A172 (cell line): ENCODE measurements at places on chromosomes 16 and 17.

GRCh38 chr16:81514041-81514559 is 69.5 kb downstream of the CMIP start:
- no peak for DNase-seq

GRCh38 chr16:59573528-59574271 is 839.6 kb upstream of the GOT2 start:
- DNase-seq, result no peak

DNA sequence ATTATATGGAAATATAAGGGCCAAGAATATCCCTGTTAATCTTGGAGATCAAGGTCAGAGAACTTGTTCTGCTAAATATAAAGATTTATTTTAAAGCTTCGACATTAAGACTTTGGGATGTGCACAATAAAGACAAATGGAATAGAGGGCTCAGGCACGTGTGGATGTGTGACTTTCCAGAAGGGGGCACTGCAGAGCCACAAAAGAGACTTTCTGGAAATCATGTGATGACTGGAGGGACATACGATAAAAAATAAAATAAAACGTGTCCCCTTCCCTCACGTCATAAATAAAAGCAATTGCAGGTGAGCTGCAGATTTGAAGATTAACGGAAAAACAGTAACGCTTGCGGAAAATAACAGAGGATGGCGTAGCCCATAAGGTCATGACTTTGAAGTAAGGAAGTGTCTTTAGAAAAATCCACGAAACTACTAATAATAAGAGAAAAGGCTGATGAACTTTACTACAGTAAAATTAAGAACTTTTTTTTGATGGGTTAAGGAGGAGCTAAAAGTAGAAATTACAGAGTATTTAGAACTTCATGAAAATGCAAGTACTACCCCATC is 9.4 kb upstream of the ENGASE start:
- no peak for DNase-seq

DNA sequence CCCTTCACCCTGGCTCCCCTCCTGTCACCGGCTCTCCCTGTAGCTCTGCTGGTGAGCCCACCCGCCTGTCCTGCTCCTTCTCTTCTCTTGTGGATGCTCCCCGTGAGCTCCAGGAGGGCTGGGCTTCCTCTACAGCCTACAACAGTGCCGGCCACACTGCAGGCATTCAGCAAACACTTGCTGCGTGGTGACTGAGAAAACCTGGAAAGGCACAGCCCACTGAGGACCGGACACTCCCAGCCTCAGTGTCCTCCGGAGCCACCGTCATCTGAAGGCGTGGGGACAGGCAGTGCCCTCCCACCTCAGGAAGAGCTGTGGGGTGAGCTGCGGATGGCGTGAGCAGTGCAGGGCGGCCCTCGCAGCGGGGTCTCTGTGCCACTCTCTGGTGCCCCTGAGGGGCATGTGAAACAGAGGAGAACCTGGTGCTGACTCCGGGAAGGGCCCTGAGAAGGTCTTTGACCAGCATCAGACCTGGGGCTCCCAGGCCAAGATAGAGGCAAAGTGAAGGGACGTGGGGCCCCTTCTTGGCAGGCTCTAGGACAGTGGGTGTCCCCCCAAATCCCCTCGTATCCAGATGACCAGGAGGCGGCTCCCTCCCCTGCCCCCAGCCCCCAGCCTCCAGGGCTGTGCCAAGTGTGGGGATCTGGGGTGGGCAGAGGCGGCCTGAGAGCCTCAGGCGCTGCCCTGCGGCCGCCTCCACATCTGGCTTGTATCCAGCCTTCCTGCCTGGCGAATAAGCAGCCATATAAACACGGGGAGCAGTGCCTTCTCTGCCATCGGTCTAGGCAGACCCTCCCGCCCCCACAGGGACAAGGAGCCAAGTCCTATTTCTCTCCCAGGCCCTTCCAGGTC is 44.0 kb upstream of the PABPN1L start:
- no peak for DNase-seq

DNA sequence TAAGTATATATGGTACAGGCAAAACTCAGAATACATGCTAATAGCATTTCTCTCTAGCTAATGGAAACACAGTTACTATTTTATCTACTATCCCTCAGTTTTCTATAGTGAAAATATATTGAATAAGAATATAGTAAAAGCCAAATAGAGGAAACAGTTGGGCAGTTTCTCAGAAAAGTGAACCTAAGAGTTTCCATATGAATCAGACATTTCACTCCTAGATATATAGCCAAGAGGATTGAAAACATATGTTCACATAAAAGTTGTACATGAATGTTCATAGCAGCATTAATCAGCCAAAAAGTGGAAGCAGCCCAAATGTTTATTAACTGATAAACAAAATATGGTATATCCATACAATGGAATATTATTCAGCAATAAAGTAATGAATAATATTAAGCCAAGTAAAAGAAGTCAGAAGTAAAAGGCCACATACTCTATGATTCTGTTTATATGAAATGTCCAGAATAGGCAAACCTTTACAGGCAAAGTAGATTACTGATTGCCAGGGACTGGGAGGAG is 134.6 kb downstream of the CYB561 start:
- no peak for DNase-seq

GRCh38 chr16:85296859-85297660 is 184.8 kb upstream of the CIBAR2 start:
- DNase-seq, result peak; percentile 54

DNA sequence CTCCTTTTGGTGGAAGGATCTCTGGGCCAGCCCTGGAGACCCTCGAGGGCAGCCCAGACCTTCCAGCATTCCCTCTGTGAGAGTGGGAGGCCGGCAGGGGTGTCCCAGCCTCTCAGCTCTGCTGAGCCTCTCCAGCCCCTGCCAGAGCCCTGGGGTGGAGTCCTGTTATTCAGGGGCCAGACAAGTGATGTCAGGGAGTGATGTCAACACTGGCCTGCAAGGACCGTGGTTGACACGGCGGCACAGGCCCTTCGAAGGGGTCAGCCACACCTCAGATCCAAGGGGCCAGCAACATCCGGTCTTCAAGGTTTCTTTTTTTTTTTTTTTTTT is 231.2 kb downstream of the KATNIP start:
- DNase-seq, result no peak

DNA sequence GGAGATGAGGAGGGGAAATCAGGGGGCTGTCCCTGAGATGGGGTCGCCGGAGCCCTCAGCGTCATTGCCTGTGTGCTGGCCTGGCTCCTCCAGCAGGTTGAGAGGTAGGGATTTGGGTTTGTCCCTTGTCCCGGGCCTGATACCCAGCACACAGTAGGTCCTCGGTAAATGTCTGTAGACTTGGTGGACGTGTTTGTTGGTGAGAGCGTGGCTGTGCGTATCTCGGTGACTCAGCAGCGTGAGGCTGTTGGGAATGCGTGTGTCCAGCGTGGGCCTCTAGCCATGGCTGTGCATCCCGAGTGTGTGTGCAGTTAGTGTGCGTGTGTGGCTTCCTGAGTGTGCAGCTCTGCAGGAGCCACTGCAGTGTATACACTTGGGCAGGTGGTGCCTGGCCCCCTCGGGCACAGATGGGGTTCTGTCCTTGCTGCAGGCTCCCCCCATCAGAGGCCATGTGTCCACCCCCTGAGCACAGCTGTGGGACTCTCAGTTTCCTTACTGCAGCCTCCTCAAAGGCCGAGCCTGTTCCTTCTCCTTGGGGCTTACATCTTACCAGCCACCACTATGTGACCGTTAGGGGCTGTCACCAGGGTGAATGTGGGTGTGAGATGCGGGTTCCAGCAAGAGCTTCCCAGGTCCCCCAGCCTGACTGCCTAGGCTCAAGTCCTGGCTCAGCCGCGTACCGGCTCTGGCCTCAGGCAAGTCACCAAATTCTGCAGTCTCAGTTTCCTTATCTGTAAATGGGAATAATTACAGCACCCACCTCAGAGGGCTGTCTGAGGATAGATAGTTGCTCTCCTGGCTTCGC is 5.7 kb downstream of the NECAB2 start:
- no peak for DNase-seq

- peak; percentile 49 for DNase-seq
Measured at GRCh38 chr16:14289692-14290340, 218.7 kb downstream of the MRTFB start.

GRCh38 chr16:49928176-49929041 is 72.5 kb upstream of the ZNF423 start:
- DNase-seq, result no peak

DNA sequence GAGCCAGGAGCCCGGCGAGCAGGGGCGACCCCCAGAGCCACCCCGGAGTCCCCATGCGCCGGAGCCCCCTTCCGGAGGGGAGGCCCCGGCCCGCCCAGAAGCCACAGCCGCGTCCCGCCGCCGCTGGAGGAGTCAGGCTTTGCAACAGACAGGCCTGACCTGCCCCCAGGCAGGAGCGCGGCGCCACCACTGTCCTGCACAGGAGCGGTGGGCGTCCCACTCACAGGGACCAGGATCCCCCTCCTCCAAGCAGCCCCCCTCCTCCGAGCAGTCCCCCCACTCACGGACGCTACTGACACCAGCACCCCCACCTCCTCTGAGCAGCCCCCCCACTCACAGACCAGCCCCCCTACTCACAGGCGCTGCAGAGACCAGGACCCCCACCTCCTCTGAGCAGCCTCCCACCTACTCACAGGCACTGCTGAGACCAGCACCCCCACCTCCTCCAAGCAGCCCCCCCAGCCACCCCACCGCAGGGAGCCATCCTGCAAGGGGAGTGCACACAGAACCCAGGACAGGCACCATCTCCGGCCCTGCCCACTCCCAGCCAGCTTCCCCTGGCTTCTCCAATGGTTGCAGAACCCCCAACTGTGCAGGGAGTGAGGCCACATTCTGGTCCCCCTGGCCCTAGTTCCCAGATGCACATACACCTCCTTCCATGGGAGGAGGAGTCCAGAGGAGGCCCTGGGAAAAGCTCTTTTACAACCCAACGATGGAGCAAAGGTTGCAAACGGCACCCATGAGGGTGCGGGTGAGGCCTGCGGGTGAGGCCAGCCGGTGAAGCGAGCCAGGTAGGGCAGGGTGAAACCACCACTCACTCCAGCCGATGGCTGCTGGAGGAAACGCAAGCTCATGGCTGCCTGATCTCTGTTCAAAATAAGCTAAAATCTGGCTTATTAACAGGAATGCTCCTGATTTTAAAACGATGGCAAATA is 69.9 kb downstream of the ABR start:
- peak; percentile 46 for DNase-seq

GRCh38 chr17:47999582-47999981 is 28.7 kb downstream of the CDK5RAP3 start:
- DNase-seq, result peak; percentile 46

DNA sequence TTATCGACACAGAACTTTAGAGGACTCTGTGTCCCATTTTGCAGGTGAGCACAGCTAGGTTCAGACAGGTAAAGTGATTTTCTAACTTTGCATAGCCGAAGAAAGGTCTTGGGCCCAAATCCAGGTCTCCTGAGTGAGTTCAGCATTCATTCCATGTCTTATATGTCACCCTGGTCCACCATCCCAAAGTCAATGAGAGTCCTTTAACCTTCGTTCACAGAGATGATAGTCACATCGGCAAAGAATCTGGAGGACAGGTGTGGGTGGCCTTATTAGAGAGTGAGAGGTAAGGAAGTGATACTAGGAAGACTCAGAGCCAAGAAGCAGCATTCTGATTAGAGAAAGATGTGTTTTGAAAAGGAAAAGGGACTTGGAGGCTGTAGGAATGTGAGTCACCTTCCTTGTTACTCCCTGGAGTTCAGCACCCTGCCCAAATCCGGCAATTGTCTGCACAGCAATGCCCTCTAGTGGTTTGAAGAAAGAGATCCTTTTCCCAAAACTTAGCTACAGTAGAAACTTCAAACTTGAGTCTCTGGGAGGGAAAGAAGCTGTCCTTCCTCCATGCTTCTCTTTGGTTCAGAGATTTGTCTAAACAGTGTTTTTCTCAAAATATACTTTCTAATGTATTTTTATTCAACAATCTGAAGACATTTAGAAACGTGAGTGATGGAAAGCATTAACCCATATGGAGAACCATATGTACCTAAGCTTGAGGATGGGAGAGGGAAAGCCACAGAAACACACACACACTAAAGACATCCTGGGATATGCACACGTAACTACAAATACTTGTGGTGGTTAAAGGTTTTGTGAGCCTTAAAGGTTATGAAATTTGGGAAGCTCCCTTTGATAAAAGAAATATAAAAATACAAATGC is 96.4 kb upstream of the SHISA6 start:
- peak; percentile 47 for DNase-seq

GRCh38 chr17:38448208-38448771 is 20.0 kb downstream of the ARHGAP23 start:
- peak; percentile 67 for DNase-seq

- DNase-seq, result peak; percentile 85
Measured at GRCh38 chr17:62791767-62792446, 16.2 kb downstream of the MARCHF10 start.

GRCh38 chr16:82993926-82994325 is 367.2 kb downstream of the CDH13 start:
- DNase-seq, result no peak

DNA sequence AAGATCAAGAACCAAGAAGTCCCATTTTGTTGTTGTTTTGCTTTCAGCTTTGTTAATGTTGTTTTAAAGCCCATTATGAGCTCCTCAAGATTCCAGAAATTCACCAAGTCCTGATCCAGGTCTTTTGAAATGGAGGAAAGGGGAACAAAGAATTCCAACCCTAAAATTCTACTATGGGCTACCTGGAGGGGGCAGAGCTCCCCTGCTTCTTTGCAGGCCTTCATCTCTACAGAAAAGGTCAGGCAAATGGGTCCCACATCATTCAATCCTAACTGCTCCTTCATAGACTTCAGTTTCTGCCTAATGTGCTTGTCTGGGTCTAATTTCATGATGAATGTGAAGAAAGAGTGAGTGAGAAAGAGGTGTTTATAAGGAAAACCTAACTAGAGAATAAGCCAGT is 375.5 kb downstream of the TOX3 start:
- no peak for DNase-seq

DNA sequence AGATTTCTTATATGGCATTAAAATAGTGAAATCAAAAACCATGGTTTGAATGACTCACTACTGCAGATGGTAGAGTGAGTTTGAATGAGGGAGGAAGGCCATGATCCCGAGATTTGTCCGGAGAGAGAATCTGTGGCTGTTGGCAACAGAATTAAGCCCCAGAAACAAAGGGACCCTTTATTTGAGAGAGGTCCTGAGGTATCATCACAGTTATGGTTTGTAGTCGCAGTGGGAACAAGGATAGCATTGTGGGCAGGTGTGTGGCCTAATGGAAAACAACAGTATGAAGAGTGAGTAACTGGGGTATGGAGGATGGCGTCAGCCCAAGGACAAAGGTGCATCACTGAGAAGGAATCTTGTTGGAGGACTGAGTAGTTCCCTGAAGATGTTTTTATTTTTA is 8.5 kb upstream of the ZFP3 start:
- DNase-seq, result no peak

GRCh38 chr17:74282587-74283370 is 8.7 kb downstream of the DNAI2 start:
- peak; percentile 97 for DNase-seq

DNA sequence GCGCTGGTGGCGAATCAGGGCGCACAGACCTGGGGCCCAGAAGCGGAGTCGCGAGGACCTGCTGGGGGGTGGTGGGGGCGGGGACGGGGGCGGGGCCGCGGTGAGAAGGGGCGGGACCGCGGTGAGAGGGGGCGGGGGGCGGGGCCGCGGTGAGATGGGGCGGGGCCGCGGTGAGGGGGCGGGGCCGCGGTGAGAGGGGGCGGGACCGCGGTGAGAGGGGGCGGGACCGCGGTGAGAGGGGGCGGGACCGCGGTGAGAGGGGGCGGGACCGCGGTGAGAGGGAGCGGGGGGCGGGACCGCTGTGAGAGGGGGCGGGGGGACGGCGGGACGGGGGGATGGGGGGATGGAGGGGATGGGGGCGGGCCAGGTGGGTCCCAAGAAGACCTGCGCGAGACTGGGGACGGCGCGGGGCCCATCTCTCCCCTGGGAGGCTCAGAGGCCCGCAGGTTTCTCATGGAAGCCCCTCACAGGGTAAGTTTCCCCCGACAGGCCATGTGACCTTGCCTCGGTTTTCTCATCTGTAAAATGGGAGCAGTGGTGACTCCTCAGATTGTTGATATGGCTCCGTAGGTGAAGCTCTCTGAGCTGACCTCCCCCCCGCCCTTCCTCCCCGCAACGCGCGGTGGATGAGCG is 28.6 kb upstream of the DBNDD1 start:
- DNase-seq, result no peak
